ENCODE measurements at places on chromosomes 6 and 20.

DNA sequence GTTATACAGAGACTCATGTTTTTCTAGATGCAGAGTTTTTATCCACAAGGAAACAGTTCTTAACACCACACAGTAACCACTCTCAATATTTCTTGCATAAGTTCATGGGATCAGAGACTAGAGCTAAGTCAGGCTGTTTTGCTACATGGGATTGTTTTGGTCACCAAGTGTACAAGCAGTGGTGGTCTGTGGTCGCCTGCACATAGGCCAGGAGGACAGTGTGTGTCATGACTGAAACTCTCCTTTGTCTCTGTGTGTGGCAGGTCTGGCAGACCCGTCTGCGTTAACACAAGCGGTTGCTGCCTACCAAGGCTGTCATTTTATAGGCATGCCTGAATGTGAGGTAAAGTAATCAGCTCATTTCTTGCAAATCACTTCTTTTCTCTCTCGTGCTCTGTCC lies 18.9 kb downstream of the WRNIP1 start:
- DNase-seq, result no peak

GRCh38 chr20:50471231-50471630 lies 39.0 kb upstream of the PTPN1 start:
- no peak for DNase-seq

DNA sequence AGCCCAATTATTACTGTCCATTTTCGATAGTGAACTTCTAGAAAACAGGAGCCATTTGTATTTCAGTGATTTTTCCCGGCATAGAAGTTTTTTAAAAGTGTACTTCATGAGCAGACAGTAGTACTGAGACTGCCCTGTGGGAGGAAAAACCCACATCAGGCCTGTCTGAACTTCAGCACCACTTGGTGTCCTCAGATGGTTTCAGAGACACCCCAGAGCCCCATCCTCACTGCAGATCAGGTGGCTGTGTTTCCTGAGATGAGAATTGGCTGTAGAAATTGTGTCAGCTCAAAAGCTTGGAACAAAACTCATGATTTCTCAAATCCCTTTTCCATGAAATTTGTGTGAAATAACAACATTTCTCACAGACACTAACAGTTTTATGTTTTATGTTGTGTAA lies 110.0 kb upstream of the RIN2 start:
- DNase-seq, result no peak

DNA sequence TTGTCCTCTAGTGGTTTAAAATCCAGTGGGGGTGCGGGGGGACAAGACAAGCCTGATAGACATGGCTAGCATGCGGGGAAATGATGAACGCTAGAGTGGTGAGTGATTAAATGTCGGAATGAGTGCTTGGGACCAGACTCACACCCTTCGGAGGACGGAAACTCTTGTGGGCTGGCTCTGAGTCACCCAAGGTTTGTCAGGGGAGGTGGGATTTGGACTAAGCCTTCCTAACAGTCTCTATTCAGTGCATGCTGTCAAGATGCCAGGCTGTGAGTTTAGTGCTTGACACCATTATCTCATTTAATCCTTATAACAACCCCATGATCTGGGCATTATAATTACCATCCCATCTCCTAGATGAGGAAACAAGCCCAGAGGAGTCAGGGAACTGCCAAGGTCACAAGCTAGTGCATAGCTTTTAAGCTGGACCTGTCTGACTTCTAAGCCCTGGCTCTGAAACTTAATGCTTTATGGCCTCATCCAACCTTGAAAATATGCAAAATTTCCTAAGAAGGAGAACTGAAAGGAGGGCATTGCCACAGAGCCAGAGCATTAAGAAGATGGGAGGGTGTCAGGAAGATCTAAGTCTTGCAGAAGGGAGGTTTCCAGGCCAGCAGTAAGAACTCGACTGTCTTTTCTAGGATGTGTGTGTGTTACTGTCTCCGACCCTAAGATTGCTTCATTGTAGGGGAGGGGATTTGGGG lies 168.7 kb upstream of the LRFN2 start:
- DNase-seq, result no peak

DNA sequence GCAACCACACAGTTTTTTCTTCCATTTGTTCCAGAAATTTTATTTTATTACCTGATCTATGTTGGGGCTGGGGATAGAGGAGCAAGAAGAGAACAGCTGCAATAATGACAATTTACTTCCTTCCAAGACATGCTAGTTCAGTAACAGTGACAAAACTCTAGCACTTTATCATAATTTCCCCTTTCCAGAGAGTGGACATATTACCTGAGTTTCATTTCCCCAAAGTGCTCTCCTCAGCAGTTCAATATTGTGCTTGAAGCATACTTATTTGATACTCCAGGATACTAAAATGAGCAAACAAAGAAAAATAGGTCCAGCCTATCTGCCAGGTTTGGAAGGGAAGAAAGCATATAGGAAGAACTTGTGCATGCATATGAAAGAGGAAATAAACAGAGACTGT lies 157.7 kb downstream of the ID4 start:
- DNase-seq, result no peak

- no peak for DNase-seq
Measured at GRCh38 chr6:169989594-169989993, 238.2 kb downstream of the ERMARD start.
